ENCODE measurements at places on chromosomes 2 and 18. TPM values are rescaled to one million over a fixed set of nuclear protein-coding genes. Genes with fewer than 3 reads are reported as not detected.
A peak's percentile ranks its signal among the peaks of the same experiment; 100 is the strongest.

DNA sequence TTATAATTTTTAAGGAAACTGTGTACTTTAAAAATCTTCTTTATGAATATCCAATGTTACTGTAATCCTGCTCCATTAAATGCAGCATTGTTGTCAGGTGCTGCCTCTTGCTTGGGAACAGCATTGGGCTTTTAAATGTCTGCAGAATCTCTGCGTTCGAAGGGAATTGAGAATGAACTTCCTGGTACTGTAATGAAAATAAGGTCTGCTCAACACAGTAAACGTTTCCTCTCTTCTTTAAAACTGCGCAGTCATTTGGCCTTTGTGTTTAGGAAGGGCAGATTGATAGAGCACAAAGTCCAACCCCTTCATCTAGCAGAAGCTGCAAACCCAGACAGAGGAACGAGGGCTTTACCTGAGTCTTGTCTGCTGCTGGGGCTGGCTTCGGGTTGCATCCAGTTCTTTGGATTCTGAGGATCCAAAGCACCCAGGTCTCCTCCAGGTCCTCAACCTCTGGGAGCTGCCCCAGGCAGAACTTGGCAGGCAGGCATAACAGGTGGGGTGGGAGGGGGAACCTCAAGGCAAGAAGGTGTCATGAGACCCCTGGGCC, 104.5 kb downstream of the UGGT1 start:
- no peak for DNase-seq

CCL20 gene
- total RNA-seq: not detected

GRCh38 chr2:44578471-44579093, 216.8 kb downstream of the CAMKMT start:
- no peak for DNase-seq

DNA sequence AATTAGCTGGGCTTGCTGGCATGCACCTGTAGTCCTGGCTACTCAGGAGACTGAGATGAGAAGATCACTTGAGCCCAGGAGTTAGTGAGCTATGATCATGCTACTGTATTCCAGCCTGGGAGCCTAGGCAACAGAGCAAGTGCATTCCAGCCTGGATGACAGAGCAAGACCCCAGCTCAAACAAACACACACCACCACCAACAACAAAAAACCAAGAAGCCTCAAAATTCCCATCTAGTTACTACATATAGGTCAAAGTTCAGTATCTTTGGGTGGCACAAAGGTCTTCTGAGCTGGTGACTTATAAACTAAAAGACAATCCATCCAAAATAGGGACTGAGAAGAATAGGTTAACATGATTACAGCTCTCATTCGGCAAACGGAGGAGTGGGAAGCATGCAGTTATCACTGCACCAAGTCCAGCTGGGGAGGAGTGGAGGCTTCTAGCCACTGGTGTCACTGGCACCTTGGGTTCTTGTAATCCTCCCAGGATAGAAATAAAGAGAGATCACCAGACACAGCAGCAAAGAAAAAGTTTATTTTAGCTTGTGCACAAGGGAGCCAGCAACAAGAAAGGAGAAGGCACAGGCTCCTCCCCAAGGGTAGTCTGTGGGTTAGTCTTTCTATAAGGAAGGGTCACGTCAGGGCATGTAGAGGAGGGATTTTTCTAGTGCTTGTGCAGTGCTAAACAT, 57.4 kb downstream of the SH2D6 start:
- no peak for DNase-seq

- no peak for DNase-seq
Observed at GRCh38 chr18:77006305-77007175, 126.0 kb downstream of the MBP start.

DNA sequence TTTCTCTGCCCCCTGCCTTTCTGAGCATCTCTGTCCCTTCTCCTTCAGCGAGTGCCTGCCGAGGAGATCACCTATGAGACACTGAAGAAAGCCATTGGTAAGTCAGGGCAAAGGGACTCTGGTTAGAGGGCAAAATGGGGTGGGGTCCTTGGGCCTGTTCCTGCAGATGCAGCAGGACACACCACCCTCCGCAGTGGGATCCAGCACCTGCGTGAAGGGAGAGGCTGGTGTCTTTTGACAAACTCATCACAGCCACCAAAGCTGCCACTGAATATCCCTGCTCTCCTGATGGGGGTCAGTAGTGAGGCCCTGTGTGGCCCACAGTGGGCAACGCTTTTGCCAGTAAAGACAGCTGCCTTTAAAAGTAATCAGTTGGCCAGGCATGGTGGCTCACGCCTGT, 18.7 kb downstream of the POMC start:
- DNase-seq: no peak

ANKRD30BL gene
- total RNA-seq: 3.4 TPM

GRCh38 chr2:169727065-169727464, 6.6 kb upstream of the KLHL23 start:
- DNase-seq: no peak

EXOC6B gene
- total RNA-seq: 39.0 TPM

- no peak for DNase-seq
Observed at GRCh38 chr2:100196786-100197494, 54.5 kb upstream of the AFF3 start.

LCT gene
- 0.06 TPM for total RNA-seq

DNA sequence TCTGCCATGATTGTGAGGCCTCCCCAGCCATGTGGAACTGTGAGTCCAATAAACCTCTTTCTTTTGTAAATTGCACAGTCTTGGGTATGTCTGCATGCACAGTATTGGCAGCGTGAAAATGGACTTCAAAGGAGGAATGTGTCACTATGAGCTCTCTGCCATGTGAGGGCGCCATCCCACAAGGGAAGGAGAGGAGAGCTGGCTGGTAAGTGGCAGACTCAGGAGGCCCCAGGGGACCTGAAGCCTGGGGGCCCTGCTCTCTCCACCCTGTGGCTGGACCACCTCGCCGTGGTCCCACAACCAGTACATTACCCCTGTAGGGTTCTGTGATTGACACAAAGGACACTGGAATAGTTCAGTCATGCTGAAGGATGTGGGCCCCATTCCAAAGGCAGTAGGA, 122.1 kb downstream of the RPIA start:
- no peak for DNase-seq

GRCh38 chr2:176067589-176068418, 16.0 kb downstream of the EVX2 start:
- no peak for DNase-seq

DNA sequence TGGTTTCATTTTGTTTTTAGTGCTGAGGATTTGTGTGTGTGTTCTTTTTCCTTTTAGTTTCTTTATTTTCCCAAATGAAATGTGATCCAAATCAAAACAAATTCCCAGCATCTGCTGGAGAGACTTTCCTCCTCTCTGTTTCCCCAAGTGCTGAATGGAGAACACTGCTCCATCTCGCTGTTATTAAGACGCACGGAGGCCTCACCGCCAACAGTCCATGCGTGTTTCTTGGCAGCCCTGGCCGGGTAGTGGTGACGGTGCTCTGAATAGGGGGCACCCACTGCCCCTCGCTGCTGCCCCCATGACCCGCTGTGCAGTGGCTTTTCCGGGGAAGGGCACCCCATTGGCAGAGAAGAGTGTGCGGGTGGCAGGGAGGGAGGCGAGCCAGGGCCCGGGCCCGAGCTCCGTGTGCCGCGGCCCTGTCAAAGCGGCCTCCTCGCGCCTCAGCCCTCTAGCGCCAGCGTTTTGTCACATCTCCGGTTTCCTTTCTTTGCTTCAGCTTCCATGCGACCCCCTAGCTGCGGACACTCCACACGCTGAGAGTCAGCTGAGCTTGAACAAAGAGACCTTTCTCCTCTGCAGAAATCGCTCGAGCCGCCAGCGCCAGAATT, 473.7 kb upstream of the SALL3 start:
- peak; percentile 56 for DNase-seq

Measured in spinal cord (tissue), 10 donors.